RPMI7951 (cell line): ENCODE measurements at places on chromosomes 11 and 22. TPM values are rescaled to one million over a fixed set of nuclear protein-coding genes. Genes with fewer than 3 reads are reported as not detected.

- peak; percentile 13 for DNase-seq
These were observed 25.7 kb upstream of the SCGB1A1 start for GRCh38 chr11:62393061-62393611.

GRCh38 chr11:1151366-1152315 is 6.1 kb upstream of the MUC5AC start:
- DNase-seq: no peak

DNA sequence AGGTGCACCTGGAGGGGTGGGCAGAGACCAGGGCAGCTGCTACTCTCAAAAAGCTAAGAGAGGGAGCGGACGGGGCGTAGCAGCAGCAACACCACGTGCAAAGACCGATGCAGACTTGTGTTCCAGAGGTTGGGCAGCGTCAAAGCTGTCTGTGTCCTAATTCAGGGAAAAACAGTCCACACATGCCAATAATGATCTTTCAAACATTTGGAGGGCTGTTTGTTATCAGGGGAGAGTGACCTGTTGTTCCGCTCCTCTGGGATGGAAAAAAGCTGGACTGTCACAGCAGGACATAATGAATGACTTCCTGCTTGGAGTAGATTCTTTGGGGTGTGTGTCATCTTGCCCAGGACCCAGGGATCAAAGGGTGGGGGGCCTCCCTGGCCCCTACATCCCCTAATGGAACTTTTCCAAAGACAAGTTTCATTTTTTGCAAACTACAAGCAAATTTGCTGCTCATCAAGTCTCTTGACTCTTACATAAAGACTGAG is 6.2 kb upstream of the FBLN1 start:
- DNase-seq: no peak

DNA sequence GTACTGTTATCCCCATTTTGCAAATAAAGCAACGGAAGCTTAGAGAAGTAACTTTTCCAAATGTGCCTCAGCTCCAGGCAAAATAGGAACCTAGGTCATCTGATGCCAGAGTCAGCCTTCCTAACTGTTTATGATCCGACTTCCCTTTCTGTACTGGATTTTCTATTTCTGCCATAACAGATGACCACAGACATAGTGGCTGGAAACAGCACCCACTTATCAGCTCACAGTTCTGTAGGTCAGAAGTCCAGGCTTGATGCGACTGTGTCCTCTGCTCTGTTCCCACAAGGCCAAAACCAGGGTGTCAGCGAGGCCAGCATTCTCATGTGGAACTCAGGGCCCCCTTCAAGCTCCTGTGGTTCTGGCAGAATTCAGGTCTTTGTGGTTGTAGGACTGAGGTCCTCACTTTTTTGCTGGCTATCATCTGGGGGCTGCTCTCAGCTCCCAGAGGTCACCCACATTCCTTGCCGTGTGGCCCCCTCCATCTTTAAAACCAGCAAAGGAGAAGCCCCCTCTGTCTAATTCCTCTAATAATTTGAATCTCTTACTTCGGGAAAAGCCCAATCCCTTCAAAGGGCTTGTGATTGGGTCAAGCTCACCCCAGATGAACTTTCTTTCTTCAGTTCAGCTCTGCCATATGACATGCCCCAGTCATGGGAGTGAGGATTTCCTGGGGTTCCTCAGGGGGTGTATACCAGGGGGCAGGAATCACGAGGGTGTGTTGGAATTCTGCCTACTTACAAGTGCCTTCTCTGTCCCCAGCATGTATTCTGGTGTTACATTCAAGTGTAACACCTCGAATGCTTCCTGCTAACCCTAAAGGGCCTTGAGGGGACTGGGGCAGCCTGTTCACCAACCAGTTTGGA is 15.3 kb downstream of the KCNJ5 start:
- no peak for DNase-seq

DNA sequence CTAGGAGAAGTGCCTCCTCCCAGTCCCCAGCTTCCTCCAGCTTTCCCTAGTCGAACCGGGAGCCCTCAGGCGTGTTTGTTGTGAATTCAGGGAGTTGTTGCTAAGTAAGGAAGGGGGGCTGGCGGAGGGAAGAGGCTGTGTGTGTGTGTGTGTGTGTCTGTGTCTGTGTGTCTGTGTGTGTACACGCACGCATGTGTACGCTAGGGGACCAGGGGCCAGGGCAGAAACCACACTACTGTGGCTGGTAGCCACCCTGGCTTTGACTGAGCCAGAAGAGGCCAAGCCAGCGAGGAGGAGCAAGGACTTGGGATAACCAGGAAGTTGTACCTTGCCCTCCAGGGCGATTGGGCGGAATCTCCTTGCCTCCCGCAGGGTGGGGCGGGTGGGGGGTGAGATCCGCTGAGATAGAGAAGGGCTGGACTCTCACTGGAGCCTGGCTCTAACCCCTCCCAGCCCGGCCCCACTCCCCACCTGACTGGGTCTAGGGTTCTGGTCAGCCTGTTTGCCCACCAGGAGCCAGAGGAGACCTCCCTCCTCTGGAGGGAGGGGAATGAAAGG is 7.5 kb downstream of the BCL9L start:
- DNase-seq: peak; percentile 99

DNA sequence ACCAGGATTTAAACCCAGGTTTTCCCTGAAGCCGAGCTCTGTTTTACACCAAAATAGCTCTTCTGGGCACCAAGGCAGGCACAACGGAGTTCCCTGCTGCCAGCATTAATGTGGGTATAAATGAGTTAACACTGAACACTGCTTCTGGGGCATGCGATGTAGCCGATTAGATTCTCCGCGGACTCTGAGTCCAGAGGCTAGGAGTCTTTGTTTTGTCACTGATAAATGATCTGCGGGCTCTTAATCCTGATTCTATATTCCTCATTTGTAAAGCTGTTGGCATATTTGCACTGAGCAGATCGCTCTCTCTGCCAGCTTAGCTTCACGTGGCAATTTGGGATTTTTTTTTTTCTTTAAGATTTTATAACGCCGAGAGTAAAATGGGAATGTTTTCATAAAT is 16.8 kb upstream of the LDLRAD3 start:
- no peak for DNase-seq

- peak; percentile 2 for DNase-seq
These were observed 215.5 kb downstream of the BUD13 start for GRCh38 chr11:116557282-116557681.

DNA sequence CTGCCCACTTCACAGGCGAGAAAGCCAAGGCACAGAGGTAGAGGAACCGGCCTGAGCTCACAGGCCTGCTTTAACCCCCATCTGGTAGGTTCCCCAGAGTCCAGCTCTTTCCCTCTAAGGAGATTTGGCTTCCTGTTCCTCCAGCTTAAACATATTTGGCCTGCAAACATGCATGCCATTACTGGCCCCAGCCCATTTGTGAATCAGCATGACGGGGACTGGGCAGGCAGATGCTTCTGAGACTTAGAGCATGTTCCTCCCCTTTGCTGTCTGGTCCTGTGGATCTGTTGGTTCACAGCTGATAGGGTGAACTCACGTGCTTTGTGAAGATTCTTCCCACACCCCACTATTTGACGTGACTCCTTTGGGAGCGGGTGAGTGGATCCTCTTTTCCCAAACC is 12.6 kb downstream of the CHST1 start:
- DNase-seq: peak; percentile 29

Gene LRRC4C
- not detected in 2 replicates for total RNA-seq

Gene SLC22A8
- not detected in 2 replicates for total RNA-seq
